ENCODE measurements at places on chromosomes 12 and 14.

DNA sequence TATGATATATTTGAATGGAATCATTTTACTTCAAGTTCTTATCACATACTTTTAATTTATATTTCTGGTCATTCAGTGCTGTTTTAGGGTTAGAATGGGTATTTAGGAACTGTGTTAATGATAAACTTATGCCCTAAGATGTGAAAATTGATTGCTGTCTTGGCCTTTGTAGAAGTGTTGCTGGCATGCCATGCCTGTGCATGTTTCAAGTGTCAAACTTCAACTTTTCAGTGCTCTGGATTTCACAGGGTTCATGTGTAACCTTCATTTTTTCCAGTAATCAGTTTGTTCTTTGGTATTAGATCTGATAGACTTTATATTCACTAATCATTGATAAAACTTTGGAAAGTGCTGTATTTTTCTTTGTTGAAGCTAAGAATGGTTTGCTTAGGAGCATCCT lies 36.6 kb downstream of the YLPM1 start:
- DNase-seq, result no peak

DNA sequence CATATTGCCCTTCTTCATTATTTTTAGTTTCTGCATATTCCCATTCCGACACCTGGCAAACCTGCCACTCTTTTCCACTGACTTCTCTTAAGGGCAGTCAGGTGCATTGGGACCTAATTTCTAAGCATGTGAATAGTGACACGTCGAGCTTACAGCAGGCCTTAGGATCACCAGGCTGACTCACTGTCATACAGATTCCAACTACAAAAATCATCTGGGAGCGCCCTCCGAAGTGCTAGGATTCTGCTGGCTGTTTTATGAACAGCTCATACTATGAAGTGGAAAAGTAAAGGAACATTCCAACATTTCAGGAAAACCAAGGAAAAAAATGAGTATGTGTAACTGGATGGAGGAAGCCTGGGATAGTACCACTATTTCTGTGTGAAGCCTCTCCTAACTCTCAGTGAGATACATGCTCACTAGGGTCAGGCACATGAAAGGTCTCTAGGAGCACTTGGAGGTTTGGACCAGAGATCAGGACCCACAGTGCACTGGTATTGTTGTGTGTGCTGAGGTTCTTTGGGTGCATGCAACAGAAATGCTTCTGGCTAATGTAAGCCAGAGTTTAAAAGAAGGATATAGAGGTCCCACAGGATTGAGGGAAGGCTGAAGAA lies 257.4 kb downstream of the ZFP36L1 start:
- no peak for DNase-seq

DNA sequence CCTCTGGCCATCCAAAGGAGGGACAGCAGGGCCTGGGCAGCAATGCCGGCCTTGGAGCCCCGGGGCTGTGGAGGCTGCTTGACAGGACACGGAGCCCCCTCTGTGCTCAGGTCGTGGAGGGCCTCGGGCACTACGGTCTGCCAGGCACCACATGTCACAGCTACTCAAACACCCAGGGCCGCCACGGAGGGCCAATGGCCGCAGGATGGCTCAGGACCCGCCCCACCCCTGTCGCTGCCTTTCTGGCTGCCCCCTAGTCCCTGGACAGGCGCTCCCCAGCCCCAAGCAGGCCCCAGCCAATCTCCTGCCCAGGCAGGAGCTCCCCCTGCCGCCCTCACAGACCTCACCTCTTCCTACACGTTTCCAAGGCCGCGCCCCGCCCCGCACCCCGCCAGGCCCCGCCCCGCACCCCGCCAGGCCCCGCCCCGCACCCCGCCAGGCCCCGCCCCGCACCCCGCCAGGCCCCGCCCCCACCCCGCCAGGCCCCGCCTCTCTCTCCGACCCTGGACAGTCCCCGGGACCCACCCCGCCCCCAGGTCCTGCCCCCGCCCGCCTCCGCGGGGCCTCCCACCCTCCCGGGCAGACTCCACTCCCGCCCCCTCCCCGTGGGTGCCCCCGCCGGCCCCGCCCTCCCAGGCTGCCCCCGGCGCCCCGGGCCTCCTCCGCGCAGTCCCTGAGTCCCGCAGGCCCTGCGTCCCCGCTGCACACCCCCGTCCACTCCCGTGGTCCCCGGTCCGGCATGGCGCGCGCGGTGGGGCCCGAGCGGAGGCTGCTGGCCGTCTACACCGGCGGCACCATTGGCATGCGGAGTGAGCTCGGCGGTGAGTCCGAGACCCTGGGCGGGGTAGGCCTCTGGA lies at the start of gene ASPG:
Gene ASPG, plus strand, starts transcription at position 669 of the 857 bp plus-strand sequence. Its CDS starts 71 bp downstream, at position 740.
- DNase-seq, result no peak

DNA sequence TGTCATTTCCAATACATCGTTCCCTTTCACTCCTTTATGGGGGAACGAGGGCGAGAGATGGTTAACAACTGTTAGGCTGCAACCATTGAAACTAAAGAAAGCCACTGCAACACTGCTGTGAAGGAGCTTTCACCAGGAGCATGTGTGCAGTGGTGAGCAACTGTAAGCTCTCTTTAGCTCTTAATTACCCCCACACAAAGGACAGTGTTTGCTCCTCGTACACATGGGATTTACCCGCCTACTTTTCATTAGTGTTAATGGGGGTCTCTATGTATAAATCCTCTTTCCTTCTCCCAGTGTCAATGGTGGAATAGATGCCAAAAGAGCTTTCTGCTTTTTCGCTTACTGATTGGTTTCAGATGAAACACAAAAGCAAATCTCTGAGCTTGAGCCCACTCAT lies 343.1 kb downstream of the FLRT2 start:
- DNase-seq, result no peak

DNA sequence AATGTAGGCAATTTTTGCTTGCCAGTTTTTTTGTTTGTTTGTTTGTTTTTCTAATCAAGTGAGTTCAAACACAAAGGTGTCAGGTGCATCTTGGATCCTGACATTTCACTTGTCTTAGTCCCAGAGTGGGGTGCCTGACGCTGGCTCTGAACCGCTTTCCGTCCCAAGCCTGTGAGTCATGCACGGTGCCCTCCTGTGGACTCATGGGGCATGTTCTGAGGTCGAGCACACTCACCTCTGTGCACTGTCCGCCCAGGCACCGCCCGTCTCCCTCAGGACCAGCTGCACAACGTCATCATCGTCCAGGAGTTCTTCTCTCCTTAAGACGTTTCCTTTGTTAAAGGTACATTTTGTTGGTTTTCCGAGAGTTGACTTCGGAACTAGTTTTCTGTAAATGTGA lies 98.2 kb downstream of the GLT1D1 start:
- no peak for DNase-seq

DNA sequence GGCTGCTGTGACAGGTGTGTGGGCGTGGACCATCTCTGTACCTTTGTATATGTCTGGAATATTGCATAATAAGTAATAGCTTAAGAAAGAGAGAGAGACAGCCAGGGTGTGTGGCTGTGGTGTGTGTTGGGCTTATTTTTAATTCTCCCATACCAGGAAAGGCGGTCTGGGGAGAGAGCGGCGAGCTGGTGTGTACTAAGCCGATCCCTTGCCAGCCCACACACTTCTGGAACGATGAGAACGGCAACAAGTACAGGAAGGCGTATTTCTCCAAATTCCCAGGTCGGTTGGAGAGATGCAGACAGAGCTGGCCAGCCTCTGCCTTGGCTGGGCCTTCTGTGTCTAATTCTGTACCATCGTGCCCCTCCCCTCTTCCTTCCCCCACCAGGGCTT lies 63.9 kb downstream of the AACS start:
- no peak for DNase-seq

DNA sequence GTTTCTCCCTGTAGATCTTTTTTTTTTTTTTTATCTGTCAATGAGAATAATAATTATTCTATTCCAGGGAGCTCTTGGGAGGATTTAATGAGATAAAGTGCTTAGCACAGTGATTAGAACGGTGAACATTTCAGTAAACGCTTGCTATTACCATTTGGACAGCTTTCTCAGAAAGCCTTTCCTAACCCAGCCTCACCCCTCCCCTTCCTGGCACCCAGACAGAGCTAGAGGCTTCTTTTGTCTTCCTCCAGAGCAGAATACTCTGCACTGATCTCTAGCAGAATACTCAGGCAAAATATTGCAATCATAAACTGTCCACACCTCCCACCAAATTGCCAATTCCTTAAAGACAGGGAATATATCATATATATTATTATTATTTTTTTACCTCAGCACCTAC lies 66.6 kb downstream of the ERGIC2 start:
- no peak for DNase-seq

GRCh38 chr14:101005447-101005846 lies 101.9 kb upstream of the RTL1 start:
- DNase-seq, result no peak

Measured in effector memory CD8-positive, alpha-beta T cell (primary cell).